ENCODE measurements at places on chromosomes 3 and 15. TPM values are rescaled to one million over a fixed set of nuclear protein-coding genes. Genes with fewer than 3 reads are reported as not detected.

The NMNAT3 gene
- 0.18 TPM for total RNA-seq

The SCAANT1 gene
- total RNA-seq, result not detected

The ERICH6 gene
- 0.38 TPM for total RNA-seq

- no peak overlapping the region for H3K27ac ChIP-seq
- DNase-seq, result no peak
- no peaks in the 10 kb centered on the region for H3K4me1 ChIP-seq
- no peak overlapping the region for H3K4me3 ChIP-seq
- H3K36me3 ChIP-seq, result no peaks in the 10 kb centered on the region
Observed at GRCh38 chr3:127065561-127066290, 82.8 kb downstream of the PLXNA1 start.

- H3K27me3 ChIP-seq, result no peaks in the 10 kb centered on the region
- peaks cover 31% of the 10 kb centered on the region for H3K4me1 ChIP-seq
- no peak for DNase-seq
- H3K36me3 ChIP-seq, result peaks cover 31% of the 10 kb centered on the region
- H3K27ac ChIP-seq, result no peak overlapping the region
Observed at GRCh38 chr15:78175330-78175729, 26.2 kb downstream of the IDH3A start.

DNA sequence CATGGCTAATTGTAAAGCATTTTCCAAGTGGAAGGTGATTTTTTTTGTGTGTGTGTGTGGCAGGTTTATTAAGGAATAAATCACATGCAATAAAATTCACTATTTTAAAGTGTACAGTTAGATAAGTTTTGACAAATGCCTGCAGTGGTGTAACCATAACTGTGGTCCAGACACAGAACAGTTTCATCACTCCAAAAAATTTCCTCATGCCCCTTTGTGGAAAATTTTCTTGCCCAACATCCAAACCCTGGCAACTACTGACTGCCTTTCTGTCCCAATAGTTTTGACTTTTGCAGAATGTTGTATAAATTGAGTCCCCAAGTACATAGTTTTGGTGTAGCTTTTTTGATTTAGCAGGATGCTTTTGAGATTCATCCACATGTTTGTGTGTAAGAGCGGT, 135.1 kb upstream of the KLHL25 start:
- H3K27ac ChIP-seq, result no peak overlapping the region
- H3K4me1 ChIP-seq, result peaks cover 10% of the 10 kb centered on the region
- DNase-seq, result no peak
- no peak overlapping the region for H3K4me3 ChIP-seq
- H3K36me3 ChIP-seq, result no peaks in the 10 kb centered on the region

DNA sequence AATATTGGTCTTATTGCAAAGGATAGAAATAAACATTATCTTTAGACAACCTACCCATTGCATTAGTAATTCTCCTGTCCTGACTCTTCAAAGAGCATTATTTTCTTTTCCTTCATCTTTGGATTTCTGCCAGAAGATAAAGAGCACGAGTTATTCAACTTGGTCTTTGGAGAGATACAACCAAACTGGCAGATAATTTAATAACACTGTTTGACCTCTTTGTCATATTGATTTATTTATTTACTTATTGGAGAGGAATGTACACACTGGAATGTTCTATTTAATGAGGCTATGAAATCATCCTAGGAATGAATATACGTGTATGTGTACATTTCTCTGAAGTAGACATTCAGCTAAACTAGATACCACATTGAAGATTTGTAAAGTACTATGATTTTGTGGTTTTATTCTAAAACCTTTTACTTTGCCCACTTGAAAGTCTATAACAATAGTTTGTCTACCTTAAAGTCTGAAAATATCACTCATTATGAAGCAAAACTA, 462.1 kb downstream of the C3orf38 start:
- H3K27me3 ChIP-seq, result no peaks in the 10 kb centered on the region
- H3K4me3 ChIP-seq, result no peak overlapping the region
- DNase-seq, result no peak
- H3K36me3 ChIP-seq, result no peaks in the 10 kb centered on the region
- H3K27ac ChIP-seq, result no peak overlapping the region

The GOLGA6D gene
- not detected for total RNA-seq

The FMN1 gene
- total RNA-seq, result 0.15 TPM

- H3K27ac ChIP-seq, result no peak within 1 kb of the TSS
- H3K4me1 ChIP-seq, result peaks cover 8% of the 10 kb centered on the region
- peak within 1 kb of the TSS; percentile 30 for H3K4me3 ChIP-seq
- H3K36me3 ChIP-seq, result no peaks in the 10 kb centered on the region
- H3K27me3 ChIP-seq, result peaks cover 77% of the 10 kb centered on the region
Observed at GRCh38 chr15:63041974-63042876, at the start of gene TPM1. TPM1 (plus strand) TSS chr15:63042747; CDS start chr15:63042830, 83 bp downstream.

The SLC27A2 gene
- total RNA-seq, result 29.5 TPM

GRCh38 chr3:100335434-100335833, 877 bp downstream of the NIT2 start:
- H3K4me3 ChIP-seq, result peak overlapping the region; percentile 88
- no peaks in the 10 kb centered on the region for H3K27me3 ChIP-seq
- DNase-seq, result no peak
- H3K4me1 ChIP-seq, result peaks cover 23% of the 10 kb centered on the region
- peak overlapping the region; percentile 84 for H3K27ac ChIP-seq
- peaks cover 11% of the 10 kb centered on the region for H3K36me3 ChIP-seq

DNA sequence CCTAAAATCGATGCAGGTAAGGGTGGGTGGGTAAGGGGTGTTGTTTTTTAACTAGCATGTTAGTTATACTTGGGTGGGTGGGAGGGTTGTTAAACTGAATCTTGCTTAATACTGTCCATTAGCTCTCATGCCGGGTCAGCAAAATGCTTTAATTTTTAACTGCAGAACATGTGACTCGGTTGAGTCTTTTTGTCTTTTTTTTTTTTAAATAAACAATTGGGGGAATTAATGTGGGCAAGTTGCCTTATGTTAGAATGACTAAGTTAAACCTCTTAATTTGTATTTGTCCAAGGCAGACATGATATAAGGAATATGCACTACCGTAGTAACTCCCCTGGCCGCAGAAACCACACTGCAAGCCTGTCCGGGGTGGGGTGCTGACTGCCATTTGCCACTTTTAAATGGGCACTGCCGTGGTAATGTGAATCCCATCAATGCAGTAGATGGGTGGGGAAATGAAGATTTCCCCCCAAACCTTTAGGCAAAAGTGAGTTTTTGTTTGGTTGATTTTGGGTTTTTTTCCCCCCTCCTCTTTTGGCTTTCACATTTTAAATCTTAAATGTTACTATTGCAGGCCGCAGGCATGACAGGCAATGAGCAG, 54.3 kb upstream of the CCR4 start:
- peaks cover 66% of the 10 kb centered on the region for H3K27me3 ChIP-seq
- no peak overlapping the region for H3K4me3 ChIP-seq
- no peak overlapping the region for H3K27ac ChIP-seq

DNA sequence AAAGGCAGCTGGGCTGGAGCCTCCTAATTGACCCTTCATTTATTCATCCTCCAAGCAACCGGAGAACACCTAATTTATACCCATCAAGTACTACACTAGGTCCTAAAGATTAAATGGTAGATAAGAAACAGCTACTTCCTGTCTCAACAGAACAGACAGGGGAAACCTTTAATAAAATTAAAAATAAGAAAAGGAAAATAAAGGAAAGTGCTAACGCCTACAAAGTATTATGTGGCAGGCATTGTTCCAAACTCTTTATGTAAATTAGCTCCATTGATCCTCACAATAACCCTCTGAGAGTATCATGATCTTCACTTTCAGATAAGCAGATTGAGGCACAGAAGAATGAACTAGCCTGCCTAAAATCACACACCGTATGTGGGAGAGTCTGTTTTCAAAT, 139.5 kb downstream of the CNTN6 start:
- no peak for DNase-seq
- H3K27ac ChIP-seq, result no peak overlapping the region
- no peaks in the 10 kb centered on the region for H3K4me1 ChIP-seq
- H3K36me3 ChIP-seq, result no peaks in the 10 kb centered on the region

The OIP5 gene
- total RNA-seq, result 15.2 TPM

- DNase-seq, result no peak
- H3K4me3 ChIP-seq, result no peak overlapping the region
- H3K36me3 ChIP-seq, result no peaks in the 10 kb centered on the region
- H3K27me3 ChIP-seq, result no peaks in the 10 kb centered on the region
Observed at GRCh38 chr3:116852803-116853202, 143.2 kb downstream of the TUSC7 start.

DNA sequence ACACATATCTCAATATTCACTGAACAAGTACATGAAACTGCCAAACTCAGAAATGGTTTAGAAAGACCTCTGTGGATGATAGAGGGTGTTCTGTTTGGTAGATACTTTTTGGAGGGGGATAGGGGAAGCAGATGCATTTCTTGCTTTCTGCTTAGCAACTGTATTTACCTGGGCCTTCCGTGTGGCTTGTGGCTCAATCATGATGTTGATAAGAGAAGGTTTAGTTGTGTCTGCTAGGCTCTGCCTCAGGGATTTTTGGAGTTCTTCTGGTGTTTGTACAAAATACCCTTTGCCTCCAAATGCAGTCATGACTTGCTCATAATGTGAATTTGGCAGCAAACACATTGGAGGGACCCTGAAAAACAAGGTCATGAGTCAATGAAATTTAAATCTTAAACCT, 38.2 kb downstream of the HACL1 start:
- H3K27ac ChIP-seq, result no peak overlapping the region
- peaks cover 7% of the 10 kb centered on the region for H3K4me1 ChIP-seq
- H3K4me3 ChIP-seq, result no peak overlapping the region
- peaks cover 53% of the 10 kb centered on the region for H3K36me3 ChIP-seq
- DNase-seq, result no peak

The CYP1A2 gene
- not detected for total RNA-seq

- no peak overlapping the region for H3K4me3 ChIP-seq
- H3K27ac ChIP-seq, result no peak overlapping the region
- H3K27me3 ChIP-seq, result no peaks in the 10 kb centered on the region
- H3K36me3 ChIP-seq, result no peaks in the 10 kb centered on the region
- DNase-seq, result no peak
Observed at GRCh38 chr15:38626443-38627050, 61.9 kb upstream of the RASGRP1 start.

DNA sequence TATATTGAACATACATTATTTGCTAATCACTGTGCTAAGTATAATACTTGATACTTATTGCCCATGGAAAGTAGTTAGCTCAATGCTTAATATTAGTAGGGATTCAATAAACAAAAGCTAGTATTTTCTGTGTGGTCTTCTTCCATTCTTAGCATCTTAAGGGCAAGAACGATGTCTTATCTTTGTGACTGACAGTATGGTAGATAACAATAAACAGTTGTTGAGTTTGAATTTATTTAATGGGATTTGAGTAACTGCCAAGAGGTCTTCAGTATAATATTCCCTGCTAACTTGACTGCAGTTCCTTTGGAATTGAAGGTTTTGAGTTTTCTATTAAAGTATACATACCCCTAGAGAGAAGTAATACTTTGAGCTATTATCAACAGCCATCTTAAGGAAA, 70.1 kb downstream of the ZNF609 start:
- H3K4me1 ChIP-seq, result peaks cover 43% of the 10 kb centered on the region
- peaks cover 23% of the 10 kb centered on the region for H3K36me3 ChIP-seq
- no peaks in the 10 kb centered on the region for H3K27me3 ChIP-seq
- H3K4me3 ChIP-seq, result no peak overlapping the region
- no peak for DNase-seq
- no peak overlapping the region for H3K27ac ChIP-seq

- DNase-seq, result no peak
- no peak overlapping the region for H3K27ac ChIP-seq
- no peak overlapping the region for H3K4me3 ChIP-seq
- H3K27me3 ChIP-seq, result no peaks in the 10 kb centered on the region
- no peaks in the 10 kb centered on the region for H3K36me3 ChIP-seq
Observed at GRCh38 chr3:144556392-144556791, 584.8 kb downstream of the DIPK2A start.

DNA sequence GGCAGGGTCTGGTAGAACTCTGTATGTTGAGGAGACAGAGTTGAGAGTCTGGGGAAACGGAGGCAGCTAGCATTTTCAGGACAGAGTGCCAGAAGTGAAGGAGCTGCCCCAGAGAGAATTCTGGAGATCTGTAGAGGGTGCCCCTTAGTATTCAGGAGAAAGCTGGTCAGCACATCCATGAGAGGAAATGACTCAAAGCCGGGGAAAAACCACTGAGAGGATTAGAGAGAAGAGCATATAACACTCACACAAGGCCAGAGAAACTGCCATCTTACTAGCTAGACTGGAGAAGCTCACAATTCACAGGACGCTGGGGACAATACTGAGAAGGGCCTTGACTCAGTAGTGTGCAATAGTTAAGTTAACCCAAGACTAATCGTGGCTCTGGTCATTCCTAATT, 75.7 kb upstream of the DPPA4 start:
- H3K27me3 ChIP-seq, result no peaks in the 10 kb centered on the region
- H3K36me3 ChIP-seq, result no peaks in the 10 kb centered on the region
- H3K4me1 ChIP-seq, result no peaks in the 10 kb centered on the region
- no peak overlapping the region for H3K4me3 ChIP-seq
- DNase-seq, result no peak

- peaks cover 20% of the 10 kb centered on the region for H3K27me3 ChIP-seq
- peaks cover 41% of the 10 kb centered on the region for H3K4me1 ChIP-seq
- peak overlapping the region; percentile 53 for H3K27ac ChIP-seq
- DNase-seq, result peak; percentile 57
- peak overlapping the region; percentile 54 for H3K4me3 ChIP-seq
- no peaks in the 10 kb centered on the region for H3K36me3 ChIP-seq
Observed at GRCh38 chr3:122975163-122975923, 52.2 kb downstream of the SEMA5B start.

DNA sequence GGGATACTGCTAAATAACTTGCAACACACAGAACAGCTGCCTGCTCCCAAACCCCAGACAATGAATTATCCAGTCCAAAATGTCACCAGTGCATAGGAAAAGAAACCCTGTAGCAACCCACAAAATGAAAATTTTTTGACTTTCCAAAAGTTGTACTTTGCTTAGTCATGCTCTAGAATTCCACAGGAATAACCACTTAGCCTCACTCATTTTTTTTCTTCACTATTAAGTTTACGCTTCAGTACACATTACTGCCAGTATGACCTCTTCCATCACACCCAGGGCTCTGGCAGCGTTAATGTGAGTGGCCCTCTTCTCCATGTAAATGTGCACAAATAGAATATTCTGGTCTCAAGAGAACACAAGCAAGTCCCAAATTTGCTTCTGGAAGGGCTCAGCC, 259.8 kb downstream of the MAGI1 start:
- H3K36me3 ChIP-seq, result no peaks in the 10 kb centered on the region
- H3K27me3 ChIP-seq, result peaks cover 3% of the 10 kb centered on the region
- H3K4me1 ChIP-seq, result no peaks in the 10 kb centered on the region
- H3K27ac ChIP-seq, result no peak overlapping the region
- no peak overlapping the region for H3K4me3 ChIP-seq
- DNase-seq, result no peak

DNA sequence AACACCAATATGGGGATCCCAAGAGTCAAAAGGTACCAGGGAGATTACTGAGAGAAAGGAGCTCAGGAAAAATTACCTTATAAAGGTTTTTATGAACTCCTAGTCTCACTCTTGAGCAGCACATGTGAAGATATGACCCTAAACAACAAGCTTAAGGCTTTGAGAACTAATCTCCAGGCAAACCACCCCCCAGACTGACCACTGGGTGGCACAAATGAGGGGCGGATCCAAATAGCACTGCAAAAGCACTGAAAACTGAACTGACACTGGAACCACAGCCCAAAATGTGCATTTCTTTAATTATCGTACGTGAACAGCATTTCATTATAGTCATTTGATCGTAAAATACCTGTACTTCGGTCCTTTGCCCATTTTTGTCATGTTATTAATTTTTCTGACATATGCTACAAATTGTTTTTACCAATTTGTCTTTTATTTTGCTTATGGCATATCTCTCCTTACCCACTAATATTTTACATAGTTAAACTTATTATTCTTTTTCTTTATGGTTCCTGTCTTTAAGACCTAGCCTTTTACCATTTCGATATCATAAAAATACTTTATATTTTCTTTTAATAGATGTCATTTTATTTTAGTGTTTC, 31.5 kb upstream of the TFDP2 start:
- H3K27me3 ChIP-seq, result no peaks in the 10 kb centered on the region
- H3K36me3 ChIP-seq, result peaks cover 26% of the 10 kb centered on the region
- no peak overlapping the region for H3K27ac ChIP-seq
- H3K4me1 ChIP-seq, result no peaks in the 10 kb centered on the region
- H3K4me3 ChIP-seq, result no peak overlapping the region
